Esophagus squamous epithelium (tissue), 5 donors: ENCODE measurements at places on chromosomes 13 and 19.

DNA sequence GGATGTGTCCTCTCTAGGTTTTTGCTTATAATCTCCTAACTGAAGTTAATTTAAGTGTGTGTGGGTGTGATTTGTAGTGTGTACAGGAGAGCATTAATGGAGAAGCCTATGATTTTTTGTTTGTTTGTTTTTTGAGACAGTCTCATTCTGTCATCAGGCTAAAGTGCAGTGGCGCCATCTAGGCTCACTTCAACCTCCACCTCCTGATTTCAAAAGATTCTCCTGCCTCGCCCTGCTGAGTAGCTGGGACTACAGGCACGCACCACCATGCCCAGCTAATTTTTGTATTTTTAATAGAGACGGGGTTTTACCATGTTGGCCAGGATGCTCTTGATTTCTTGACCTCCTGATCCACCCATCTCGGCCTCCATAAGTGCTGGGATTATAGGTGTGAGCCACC, 20.6 kb downstream of the ZNF701 start:
- DNase-seq, result no peak

DNA sequence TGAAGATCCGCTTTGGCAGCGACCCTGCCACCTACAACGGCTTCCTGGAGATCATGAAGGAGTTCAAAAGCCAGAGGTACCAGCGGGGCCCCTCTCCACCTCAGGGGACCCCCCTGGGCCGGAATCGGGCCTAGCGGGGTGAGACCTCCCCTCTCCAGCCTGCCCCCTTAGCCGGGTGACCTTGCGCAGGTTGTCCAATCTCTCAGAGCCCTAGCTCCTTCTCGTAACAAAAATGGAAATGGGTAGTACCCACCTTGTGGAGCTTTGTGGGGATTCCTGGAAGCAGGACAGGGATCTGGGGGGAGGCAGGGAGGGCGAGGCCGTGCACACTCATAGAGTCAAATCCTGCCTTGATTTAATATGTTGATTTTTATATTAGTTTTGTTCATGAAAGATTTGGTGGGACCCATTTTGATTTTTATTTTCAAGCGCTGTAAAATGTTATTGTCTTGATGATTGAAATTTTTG, 658 bp downstream of the SIN3B start:
- no peak for DNase-seq

DNA sequence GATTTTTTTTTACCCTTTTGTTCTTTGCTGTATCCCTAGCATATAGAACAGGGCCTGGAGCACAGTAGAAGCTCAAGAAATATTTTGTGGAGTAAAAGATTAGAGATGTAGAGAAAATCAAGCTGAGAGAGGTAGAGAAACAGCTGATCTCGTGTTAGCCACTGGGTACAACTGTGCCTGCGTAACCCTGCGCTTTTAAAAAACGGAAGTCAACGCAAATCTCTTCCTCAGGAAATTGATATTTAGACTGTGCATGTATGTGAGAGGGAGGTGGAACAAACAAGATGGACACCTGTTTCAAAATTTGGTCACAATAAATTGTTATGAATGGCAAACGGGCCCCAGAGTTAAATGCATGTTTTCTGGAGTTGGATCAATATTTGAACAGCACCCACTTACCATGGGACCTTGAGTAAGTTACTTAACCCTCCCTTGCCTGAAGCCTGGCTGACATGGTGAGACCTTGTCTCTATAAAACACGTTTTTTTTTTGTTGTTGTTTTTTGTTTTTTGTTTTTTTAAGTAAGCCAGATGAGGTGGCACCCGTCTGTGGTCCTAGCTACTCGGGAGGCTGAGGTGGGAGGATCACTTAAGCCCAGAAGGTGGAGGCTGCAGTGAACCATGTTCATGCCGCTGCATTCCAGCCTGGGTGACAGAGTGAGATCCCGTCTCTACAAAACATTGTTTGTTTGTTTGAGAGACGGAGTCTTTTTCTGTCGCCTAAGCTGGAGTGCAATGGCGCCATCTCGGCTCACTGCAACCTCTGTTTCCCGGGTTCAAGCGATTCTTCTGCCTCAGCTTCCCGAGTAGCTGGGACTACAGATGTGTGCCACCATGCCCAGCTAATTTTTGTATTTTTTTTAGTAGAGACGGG, 3.3 kb upstream of the EPOR start:
- no peak for DNase-seq

DNA sequence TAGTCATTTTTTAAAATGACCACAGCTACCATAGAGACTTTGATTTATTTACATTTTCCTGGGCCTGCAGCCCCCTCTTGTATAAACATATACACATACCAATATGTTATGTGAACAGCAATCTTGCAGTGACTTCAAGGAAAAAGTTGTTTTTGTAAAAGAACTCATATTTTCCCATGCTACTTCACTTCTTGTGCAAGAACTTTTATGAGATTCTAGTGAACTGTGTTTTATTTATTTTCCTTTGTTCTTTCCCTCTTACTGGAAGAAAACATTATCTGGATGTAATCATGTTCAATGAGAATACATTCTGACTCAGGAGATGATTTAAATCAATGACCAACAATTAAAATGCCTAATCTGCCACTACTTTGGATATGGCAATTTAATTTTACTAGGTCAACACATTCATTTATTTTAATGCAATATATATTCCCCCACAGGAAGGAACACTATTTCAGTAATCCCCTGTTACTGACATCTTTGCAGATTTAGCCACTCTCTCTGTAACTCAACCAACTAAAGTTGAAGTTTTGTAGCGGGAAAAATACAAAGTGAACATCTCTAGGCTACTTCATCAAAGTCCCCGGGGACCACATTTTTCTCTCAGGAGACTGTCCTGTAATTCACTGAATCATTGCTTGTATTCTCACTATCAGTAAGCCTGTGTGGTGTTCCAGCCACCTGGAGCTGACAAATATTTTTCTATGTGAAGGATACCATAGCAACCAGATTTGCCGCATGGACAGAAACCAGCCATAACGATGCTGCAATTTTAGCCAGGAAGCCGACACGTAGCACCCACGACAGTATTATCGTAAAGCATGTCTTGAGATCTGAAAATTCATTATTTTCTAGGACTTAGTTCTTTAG, 90.5 kb downstream of the STARD13 start:
- DNase-seq, result no peak

- no peak for DNase-seq
These were observed 7.3 kb downstream of the ADPRHL1 start for GRCh38 chr13:113445791-113446487.

DNA sequence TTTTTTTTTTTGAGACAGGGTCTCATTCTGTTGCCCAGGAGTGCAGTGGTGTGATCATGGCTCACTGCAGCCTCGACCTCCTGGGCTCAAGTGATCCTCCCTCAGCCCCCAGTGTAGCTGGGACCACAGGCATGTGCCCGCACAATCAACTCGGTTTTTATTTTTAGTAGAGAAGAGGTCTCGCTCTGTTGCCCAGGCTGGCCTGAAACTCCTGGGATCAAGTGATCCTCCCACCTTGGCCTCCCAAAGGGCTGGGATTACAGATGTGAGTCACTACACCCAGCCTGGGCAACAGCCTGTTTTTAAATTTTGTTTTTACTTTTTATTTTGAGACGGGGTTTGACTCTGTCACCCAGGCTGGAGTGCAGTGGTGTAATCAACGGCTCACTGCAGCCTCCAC, 2.3 kb upstream of the KDM4B start:
- no peak for DNase-seq

GRCh38 chr13:43963726-43964125, 84.0 kb downstream of the LACC1 start:
- no peak for DNase-seq

DNA sequence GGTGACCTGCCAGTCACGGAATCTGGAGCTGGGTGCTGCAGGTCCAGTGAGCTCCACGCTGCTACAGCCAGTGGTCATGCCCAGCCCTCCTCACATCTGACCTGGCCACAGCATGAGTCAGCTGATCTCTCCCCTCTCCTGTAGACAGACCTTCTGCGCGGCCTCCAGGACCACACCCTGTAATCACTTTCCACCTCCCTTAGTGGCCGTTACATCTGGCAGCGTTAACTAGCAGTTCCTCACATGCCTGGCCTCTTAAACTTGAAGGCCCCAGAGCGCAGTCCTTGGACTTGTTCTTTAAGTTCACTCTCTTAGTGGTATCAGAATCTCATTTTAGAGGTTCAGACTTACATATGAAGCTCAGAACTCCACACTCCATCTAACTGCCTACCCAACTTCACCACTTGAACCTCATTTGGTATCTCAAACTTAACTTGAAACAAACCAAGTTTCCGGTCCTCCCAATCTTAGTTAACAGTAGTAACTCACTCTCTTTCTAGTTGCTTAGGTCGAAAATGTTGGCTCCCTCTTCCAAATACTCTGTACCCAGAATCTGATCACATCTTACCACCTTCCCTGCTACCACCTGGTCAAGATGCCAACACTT, 22.7 kb downstream of the MIPEP start:
- DNase-seq, result no peak

DNA sequence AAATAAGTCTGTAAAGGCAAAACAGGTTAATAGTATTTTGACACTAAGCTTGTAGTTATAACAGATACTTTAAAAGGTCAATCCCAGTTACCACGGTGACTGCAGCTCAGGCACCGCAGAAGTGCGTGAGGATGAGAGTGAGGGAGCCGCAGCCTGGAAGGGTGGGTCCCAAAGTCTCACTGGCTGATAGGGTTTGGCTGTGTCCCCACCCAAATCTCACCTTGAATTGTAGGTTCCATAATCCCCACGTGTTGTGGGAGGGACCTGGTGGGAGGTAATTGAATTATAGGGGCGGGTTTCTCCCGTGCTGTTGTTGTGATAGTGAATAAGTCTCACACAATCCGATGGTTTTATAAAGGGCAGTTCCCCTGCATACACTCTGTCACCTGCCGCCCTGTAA, 40.0 kb upstream of the GAS6 start:
- no peak for DNase-seq

DNA sequence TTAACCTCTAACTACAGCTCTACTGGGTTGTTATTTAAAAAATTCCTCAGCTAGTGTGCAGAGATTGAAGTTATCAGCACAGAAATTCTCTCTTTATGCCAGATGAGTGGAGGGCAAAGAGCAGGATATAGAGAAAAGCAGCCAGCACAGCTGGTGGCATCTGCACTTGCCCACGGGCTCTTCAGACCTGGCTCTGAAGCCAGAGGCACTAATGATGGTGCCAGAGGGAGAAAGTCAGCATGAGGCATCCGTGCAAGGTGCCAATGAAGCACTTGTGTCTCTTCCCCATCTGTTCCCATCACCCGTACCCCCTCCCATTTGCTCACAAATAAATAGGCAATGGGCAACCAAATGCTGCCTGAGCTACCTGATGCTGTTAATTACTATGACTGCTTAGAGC, 138.9 kb downstream of the OLFM4 start:
- DNase-seq, result no peak

DNA sequence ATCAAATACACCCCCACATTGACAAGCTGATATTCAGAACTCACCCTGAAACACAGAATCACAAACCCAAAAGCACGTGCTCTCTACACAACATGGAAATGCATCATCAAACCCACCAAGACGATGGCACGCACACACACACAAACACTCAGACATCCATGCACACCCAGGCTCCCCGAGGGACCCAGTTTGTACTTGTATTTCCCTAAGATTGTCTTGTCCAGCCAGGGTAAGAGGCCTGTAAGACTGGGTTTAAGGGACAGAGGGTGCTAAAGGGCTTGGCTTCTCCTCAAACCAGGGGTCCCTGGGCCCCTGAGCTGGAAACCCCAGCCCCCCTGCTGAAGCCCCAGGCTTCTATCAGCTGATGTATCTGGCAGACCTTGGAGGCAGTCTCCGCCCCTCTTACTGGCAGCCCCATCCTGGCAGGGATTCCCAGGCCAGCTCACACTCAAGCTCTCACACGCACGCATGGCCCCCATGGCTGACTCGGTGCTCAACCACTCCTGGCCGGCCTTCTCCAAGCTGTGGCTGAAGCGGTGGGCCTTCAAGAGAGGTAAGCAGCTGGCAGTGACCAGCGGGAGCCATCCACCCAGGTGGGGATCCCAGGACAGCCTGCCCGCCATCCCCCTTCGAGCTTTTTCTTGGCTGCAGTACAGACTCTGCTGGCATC, 6.5 kb downstream of the ARHGEF18 start:
- DNase-seq, result no peak

- DNase-seq, result no peak
These were observed 99.6 kb upstream of the HTR2A start for GRCh38 chr13:46996316-46997030.

DNA sequence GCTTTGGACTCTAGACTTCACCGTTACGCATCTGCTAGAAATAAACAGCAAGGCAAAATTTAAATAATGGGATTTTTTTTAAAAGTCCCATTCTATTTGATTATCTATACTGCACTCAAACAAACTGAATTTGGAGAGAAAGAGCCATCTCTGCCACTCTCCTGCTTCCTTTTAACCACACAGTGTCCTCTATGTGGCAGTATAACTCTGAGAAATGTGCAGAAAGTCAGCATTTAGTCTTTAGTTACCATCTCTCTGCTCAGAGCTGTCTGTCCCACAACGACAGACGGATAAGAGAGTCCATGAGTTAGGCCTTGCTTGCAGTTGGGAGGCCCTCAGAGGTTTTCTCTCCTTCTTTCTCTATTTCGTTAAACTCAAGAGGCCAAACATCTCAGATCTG, 21.2 kb downstream of the CCNA1 start:
- no peak for DNase-seq

DNA sequence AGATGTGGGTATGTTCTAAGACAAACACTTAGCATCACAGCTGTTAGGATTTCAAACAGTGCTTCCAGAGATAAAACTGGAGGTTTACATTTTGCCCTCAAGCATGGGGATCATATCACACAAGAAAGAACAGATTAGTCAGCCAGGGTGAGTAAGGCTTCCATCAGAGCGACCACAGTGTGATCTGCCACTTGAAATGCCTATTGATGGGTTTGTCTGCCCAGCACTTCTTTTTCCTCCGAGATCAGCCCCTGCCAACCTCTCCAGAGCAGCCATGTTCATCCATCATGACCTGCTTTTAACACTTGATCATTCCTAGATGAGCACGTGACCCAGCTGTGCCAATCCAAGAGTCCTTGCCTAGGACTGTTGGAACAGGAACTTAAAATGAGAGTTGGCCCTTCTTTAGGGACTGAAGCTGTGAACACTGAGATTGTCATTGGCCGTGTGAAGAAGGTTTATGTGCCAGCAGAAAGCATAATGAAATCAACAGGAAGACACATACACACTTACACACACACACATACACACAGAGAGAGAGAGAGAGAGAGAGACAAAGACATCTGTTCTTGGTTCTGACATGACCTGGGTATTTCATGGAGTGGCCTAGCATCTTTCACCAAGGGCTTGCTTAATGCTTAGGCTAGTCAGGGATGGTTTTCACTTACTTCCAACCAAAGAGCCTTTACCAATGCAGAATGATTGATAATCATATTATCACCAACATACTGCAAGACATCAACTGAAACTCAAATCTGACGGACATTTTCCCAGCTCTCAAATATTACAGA, 5.2 kb upstream of the CEBPG start:
- DNase-seq, result no peak

DNA sequence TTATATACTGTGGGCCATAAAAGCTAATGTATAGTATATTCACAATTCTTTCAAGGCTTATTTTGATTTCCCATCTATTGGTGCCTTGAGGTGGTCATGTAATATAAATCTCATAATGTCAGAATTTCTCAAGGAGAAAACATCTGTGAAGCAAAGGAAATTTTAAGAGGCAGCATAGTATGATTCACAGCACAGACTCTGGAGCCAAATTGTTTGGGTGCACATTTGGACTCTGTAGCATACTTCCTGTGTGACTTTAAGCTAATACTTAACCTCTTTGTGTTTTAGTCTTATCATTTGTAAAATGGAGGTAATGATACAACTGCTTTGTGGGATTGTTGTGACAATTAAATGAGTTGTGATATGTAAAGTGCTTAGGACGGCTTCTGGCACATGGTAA, 67.6 kb downstream of the PIBF1 start:
- DNase-seq, result no peak
